ENCODE measurements at places on chromosomes 7 and 10. TPM values are rescaled to one million over a fixed set of nuclear protein-coding genes. Genes with fewer than 3 reads are reported as not detected.

JCAD gene
- 12.8 TPM for total RNA-seq

TUBB8 gene
- 0.80 TPM for total RNA-seq

GRCh38 chr10:47111329-47111862, 188.6 kb upstream of the GDF10 start:
- H3K27me3 ChIP-seq = no peaks in the 10 kb centered on the region
- H3K4me3 ChIP-seq = no peak overlapping the region

DNA sequence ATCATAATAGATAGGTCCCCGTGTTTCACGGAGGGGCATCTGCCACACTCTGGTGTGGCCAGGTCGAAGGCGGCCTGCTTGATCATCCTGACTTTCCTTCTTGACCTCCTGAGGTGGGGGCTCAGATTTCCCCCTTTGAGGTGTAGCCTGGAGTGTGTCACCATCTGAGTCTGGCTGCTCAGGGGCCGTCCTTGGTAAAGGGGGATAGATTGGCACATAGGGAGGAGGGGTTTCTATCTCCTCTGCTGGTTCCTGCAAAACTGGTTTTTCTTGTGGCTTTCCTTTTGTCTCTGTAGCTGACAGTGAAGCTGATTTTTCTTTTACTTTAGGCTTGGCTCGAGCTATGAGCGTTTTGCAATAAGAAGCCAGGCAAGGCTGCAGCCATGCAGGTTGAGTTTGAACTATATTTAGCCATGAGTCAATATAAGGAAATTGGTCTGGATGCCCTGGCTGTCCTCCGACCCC, 7.1 kb upstream of the ZNF117 start:
- no peaks in the 10 kb centered on the region for H3K27me3 ChIP-seq
- DNase-seq = no peak
- no peaks in the 10 kb centered on the region for H3K36me3 ChIP-seq
- H3K27ac ChIP-seq = peak overlapping the region; percentile 92
- H3K4me1 ChIP-seq = no peaks in the 10 kb centered on the region
- no peak overlapping the region for H3K4me3 ChIP-seq

DNA sequence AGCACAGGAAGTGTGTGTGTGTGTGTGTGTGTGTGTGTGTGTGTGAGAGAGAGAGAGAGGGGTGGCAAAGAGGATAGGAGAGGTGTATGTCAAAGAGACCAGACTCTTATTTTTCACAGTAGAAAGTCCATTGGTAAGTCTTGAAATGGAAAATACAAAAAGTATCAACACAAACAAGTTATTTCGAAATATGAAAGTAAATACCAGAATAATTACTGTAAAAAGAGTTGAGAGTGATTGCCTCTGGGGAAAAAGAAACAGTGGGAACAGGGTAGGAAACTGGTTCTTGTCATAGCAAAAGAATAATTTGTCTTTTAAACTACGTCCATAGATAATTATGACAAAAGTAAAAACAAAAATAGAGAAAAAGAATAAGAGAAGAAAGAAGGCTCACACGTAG, 29.0 kb upstream of the EIF5AL1 start:
- no peaks in the 10 kb centered on the region for H3K27me3 ChIP-seq
- H3K4me1 ChIP-seq = peaks cover 23% of the 10 kb centered on the region
- no peaks in the 10 kb centered on the region for H3K36me3 ChIP-seq
- peak overlapping the region; percentile 64 for H3K27ac ChIP-seq
- DNase-seq = no peak

DNA sequence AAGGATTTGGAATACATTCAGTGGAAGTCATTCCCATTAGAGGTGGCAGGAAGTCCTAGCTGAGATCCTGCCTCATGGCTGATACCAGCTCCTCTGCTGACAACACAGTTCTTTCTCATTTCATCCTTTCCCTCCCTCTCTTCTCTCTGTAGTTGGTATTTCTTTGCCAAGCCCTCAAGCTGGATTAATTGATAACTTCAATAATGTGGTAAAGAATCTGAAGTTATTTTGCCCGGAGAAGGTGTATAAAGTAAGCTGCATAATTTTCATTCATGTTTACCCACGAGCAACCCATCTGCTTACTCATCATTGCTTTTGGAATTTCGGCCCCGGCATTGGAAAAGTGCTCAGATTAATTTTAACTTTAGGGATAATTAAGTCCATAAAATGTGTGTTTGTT, 85.2 kb upstream of the PLPP4 start:
- H3K27me3 ChIP-seq = peaks cover 17% of the 10 kb centered on the region
- H3K4me1 ChIP-seq = no peaks in the 10 kb centered on the region
- no peak overlapping the region for H3K4me3 ChIP-seq

DNAH11 gene
- total RNA-seq = 0.43 TPM

- no peaks in the 10 kb centered on the region for H3K36me3 ChIP-seq
- no peaks in the 10 kb centered on the region for H3K27me3 ChIP-seq
- H3K4me1 ChIP-seq = no peaks in the 10 kb centered on the region
Observed at GRCh38 chr10:43681220-43681619, 32.5 kb upstream of the ZNF32 start.

NKX1-2 gene
- total RNA-seq = 2.0 TPM

TMEM168 gene
- 25.3 TPM for total RNA-seq

GRCh38 chr7:159035571-159036073, 109.0 kb downstream of the VIPR2 start:
- no peaks in the 10 kb centered on the region for H3K27me3 ChIP-seq
- H3K36me3 ChIP-seq = no peaks in the 10 kb centered on the region

UPK3B gene
- 16.8 TPM for total RNA-seq

DNA sequence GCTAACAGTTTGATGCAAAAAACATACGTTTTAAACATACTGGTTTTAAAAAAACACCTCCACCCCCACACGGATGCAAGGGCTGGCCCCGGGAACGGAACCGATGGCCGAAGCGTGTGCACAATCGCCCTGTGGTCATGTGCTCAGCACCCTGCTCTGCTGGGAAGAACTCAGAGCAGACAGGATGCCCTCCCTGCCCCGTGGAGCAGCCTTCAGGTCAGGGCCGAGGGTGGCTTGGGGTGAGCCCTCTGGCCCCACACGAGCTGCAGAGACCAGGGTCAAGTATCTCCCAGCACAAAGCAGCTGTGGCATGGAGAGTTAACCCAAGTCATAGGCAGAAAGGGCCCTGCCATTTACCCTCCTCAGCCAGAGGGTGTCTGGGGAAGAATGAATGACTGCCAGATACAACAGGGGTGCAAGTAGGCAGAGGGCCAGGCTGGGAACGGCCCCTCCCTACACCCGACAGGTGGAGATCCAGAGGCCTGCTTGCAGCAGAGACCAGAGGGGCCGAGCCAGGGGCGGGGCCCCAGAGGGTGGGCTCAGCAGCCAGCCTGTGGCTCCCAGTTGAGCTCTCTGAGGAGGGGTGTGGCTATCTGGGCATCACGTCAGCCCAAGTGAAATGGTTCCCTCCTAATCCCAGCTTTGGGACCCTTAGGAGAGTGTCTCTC, 56.8 kb downstream of the ZRANB1 start:
- H3K4me1 ChIP-seq = no peaks in the 10 kb centered on the region
- no peaks in the 10 kb centered on the region for H3K36me3 ChIP-seq
- no peak overlapping the region for H3K4me3 ChIP-seq
- DNase-seq = no peak

CARD11 gene
- total RNA-seq = 5.3 TPM

- no peak for DNase-seq
- H3K4me3 ChIP-seq = no peak overlapping the region
- no peaks in the 10 kb centered on the region for H3K27me3 ChIP-seq
- H3K27ac ChIP-seq = no peak overlapping the region
- no peaks in the 10 kb centered on the region for H3K36me3 ChIP-seq
Observed at GRCh38 chr10:91761721-91762120, 36.5 kb upstream of the TNKS2 start.

- peaks cover 14% of the 10 kb centered on the region for H3K27me3 ChIP-seq
- H3K36me3 ChIP-seq = no peaks in the 10 kb centered on the region
- no peak overlapping the region for H3K27ac ChIP-seq
- no peak for DNase-seq
- H3K4me3 ChIP-seq = no peak overlapping the region
Observed at GRCh38 chr10:101848894-101849351, 5.3 kb upstream of the KCNIP2 start.

MUC12 gene
- total RNA-seq = 8.5 TPM

DNA sequence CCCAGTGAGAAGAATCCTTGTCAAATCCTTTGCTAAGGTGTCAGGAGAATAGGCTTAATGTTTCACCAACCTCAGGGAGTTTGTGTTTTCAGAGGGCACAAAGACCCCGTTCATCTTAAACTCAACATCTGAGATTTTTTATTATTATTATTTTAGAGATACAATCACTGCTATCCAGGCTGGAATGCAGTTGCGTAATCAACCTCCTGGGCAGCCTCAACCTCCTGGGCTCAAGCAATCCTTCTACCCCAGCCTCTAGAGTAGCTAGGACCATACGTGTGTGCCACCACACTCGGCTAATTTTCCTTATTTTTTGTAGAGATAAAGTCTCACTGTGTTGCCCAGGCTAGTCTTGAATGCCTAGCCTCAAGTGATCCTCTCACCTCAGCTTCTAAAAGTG, 599.2 kb downstream of the KCNMA1 start:
- H3K27ac ChIP-seq = no peak overlapping the region
- no peaks in the 10 kb centered on the region for H3K4me1 ChIP-seq
- H3K36me3 ChIP-seq = no peaks in the 10 kb centered on the region
- H3K4me3 ChIP-seq = no peak overlapping the region

ZEB1 gene
- 14.3 TPM for total RNA-seq

UTF1 gene
- not detected for total RNA-seq

DNA sequence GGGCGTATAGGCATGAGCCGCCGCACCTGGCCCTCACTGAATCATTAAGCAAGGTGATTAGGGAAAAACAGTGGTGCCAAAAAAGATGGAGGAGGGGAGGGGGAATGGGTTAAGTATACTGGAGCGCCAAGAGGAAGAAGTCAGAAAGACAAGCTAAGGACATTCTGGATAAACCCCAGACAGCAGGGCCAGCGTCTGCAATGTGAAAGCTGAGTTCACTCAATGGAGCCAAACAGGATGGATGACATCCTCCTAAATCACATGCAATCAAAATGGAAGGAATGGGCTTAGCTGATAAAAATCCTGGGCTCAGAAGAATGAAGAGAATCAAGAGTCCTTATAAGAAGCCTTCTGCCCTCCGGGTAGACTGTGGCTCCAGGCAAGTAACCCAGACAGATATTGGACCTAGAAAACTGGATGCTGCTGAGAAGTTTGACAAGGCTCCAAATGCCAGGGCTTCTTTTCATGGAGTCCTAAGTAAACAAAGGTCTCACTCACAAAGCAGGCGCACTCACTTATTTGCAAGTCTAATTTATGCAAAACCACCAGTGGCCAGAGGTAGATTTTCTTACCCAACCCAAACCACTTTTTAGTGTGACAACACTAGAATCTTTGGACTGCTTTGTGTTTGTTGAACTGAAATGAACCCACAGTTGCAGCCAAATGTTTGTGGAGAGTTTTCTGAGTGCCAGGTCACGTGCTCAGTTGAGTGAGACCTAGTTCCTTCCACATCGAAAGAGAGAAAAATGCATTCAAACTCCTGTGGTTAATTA, 519.1 kb upstream of the AUTS2 start:
- H3K27me3 ChIP-seq = no peaks in the 10 kb centered on the region
- H3K27ac ChIP-seq = no peak overlapping the region
- no peak for DNase-seq

DNA sequence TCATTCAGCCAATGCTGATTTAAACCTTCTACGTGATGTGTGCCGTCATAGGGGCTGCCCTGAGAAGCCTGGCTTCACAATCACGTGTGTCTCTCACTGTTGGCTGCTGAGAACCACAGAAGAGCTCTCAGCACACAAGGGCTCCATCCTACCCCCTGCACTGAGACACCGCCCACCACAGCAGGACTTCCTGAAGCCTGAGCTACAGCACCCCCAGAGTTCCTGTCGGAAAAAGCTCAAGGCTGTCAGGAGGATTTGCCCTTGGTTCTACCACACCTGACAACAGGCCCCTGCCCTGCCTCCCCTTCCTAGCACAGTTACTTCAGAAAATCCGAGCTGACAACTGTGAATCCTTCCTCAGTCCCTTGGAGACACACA, 191.9 kb downstream of the MAD1L1 start:
- no peaks in the 10 kb centered on the region for H3K4me1 ChIP-seq
- no peak for DNase-seq
- H3K27me3 ChIP-seq = no peaks in the 10 kb centered on the region
- H3K27ac ChIP-seq = no peak overlapping the region

DNA sequence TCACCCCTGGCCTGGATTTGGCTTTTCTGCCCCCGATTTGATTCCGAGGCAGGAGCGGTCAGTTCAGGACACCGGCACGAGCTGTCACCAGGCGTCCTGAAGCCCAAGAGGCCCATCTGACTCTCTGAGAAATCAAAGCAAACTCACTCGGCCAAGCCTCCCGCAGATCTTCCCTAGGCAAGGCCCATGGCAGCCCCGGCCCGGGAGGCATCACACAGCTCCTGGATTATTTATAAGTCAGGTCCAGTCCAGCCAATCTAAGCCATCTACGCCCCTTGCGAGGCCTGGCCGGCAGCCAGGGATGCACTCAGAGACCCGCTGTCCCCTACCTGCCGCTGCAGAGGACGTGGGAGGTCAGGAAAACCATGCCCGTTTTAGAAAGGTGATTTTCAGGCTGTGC, 87.3 kb upstream of the DIP2C start:
- no peaks in the 10 kb centered on the region for H3K36me3 ChIP-seq
- no peak overlapping the region for H3K27ac ChIP-seq
- no peak overlapping the region for H3K4me3 ChIP-seq

DNA sequence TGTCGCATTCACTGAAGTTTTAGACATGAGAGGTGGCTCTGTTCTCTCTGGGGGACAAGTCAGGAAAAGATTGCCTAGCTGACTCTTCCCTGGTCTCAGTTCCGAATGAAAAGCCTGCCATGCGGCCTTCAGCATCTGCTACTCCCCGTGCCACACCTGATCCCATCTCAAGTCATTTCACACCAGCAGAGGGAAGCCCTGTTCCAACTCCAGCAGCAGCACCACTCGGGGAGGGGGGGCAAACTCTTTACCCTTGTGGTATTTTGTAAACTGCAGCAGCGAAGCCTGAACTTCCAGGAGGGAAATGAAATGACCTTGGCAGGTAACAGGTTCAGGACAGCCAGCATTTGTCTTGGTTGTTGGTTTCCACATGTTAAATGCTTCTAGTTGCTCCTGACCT, 13.8 kb downstream of the LRRC4 start:
- no peak overlapping the region for H3K4me3 ChIP-seq
- no peaks in the 10 kb centered on the region for H3K27me3 ChIP-seq
- H3K4me1 ChIP-seq = peaks cover 2% of the 10 kb centered on the region
- H3K36me3 ChIP-seq = no peaks in the 10 kb centered on the region
- no peak overlapping the region for H3K27ac ChIP-seq
- no peak for DNase-seq

SERPINE1 gene
- 98.2 TPM for total RNA-seq

DNA sequence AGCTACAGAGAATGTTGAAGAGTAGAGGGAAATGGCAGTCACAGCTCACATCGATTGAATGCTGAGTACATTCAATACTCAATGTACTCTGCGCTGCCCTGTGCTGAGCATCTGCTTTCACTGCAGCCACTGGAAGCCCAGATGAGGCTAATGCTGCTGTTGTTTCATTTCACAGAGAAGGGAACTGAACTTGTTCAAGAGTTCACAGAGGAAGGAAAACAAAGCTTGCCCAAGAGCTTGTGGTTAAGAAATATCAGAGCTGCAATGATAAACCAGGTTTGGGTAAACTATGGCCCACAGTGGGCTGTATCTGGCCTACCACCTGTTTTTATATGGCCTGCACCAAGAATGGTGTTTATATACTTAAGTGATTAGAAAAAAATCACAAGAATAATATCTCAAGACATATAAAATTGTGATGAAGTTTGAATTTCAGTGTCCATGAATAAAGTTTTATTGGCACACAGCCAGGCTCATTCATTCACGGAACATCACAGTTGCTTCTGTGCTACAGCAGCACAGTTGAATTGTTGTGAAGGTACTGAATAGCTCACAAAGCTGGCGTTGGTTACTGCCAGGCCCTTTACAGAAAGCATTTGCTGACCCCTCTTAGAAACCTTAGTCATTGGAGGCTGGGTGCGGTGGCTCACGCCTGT, 64.1 kb downstream of the CFAP58 start:
- H3K27ac ChIP-seq = no peak overlapping the region
- H3K4me3 ChIP-seq = no peak overlapping the region
- DNase-seq = no peak
- H3K36me3 ChIP-seq = no peaks in the 10 kb centered on the region
- H3K27me3 ChIP-seq = no peaks in the 10 kb centered on the region
- H3K4me1 ChIP-seq = no peaks in the 10 kb centered on the region
